ENCODE measurements at places on chromosomes 3 and 15.

- no peak for DNase-seq
These were observed 721.0 kb downstream of the OTOL1 start for GRCh38 chr3:162217647-162218046.

GRCh38 chr15:50702762-50703334, 16.3 kb upstream of the TRPM7 start:
- DNase-seq, result no peak

DNA sequence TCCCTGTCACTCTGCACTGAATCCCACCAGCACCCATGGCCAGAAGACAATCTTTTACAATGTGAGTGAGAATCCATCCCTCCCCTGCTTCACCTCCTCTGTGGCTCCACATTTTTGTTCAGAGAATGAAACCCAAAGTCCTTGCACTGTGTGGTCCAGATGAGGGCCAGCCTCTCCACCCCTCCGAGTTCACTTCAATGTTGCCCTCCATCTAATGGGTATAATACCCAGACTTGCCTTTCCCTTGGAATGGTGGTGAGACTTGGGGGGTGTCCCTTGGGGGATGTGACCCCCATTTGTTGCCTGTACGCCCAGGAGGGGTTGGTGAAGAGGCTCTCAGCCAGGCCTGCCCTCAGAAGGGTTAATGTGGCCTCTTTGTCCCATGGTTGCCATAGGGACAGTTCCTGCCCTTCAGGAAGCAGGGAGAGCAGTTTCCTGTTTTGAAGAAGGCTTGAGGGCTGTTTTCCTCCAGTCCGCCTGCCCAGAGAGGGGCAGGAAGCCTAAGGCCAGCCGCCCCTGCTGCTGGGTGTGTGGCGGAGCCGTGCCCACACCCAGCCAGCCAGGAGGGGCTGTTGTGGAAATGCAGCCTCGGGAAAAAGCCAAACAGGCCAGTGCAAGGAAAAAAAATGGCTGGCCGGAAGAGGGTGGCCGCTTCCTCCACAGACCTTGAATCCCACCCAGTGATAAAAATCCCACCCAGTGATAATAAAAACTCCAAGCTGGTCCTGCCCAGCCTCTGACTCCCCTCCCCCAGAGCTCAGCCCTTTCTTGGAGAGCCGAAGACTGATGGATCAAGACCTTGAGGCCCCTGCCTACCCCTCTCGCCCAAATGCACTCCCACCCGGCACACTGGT, 14.6 kb upstream of the FGD5 start:
- no peak for DNase-seq

DNA sequence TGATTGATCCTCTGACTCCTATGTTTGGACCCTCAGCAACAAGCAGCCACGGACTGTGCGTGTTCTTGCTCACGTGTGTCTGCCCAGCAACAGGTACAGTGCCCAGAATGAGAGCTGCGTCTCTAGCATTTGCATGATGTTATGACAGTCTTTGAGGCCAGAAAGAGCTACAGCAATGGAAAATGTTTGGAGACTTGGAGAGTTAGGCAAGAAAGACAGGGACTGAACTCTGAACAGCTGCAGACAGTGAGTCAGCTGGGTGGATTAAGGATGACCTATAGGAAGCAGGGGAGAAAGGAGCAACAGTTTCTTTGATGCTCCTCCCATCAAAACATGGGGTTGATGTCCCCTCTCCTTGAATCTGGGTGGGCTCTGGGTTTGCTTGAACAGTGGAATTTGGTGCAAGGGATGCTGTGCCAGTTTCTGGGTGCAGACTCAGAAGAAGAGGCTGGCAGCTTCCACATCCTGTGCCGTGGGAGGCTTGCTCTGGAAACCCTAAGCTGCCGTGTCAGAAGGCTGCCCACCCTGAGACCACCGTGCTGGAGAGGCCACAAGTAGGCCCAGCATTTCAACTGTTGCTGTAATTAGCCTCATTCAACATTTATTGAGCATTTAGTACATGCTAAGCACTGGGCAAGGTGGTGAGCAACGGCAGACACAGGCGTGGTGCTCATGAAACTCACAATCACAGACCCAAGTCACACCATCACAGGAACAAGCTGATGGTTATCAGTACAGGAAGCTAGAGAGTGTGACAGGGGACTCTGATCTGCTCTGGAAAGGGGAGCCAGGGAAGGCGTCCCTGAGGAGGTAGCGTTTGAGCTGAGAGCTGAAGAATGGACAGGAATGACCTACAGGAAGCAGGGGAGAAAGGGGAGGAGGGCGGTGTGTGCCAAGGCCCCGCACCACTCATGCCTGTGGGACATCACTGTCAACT, 21.7 kb downstream of the CCR9 start:
- DNase-seq, result no peak

DNA sequence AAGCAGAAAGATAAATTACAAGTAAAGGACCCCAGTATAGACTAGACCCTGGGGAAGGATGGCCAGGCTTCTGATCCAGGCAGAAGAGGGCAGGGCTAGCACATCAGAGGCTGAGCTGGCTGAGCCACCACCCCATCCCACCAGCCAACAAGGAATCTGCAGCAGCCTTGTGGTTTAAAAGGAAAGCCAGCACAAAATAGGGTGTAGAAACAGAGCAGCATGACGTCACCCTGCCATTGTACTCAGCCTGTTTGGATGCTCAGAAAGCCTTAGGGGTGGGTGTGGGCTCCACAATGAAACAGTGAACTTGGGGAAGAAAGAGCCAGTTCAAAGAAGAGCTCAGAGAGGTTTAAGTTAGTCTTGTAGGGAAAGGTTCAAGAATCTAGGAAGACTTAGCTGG, 28.2 kb downstream of the DUOX1 start:
- DNase-seq, result peak; percentile 88

DNA sequence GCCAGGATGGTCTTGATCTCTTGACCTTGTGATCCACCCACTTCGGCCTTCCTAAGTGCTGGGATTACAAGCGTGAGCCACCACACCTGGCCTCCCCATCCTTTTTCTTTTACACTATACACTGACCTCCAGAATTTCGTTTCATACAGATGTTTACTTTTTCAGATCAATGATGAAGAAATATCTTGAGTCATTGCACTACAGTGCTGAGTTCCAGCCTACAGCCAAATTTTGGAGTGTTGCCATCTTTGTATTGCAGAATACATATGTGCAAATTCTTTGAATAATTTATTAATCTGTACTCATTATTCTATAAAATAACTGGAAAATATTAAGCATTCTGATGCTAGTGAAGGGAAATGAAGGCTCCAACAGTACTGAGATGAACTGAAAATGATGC, 12.5 kb downstream of the ZPLD1 start:
- no peak for DNase-seq

DNA sequence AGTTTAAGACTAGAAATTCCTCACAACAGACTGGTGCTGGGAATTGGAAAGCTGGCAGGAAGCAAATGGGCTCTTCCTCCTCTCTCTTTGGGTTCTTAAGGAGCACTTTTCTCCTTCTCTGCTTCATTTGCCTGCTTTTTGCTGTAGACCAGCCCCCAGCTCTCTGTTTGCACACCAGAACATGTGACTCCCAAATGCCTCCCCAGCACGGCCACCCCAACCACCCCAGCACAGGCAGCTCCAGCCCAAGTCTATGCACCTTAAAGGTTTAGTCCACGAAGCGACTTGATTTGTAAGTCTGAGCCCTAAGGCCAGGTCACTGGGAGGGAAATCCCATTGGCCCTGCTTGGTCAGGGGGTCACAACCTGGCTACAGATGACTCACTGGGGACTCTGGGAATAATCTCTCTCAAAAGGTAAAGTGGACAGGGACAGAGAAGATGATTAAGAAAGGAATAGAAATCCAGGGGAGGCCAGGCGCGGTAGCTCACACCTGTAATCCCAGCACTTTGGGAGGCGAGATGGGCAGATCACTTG, 377.8 kb upstream of the PROK2 start:
- DNase-seq, result no peak

- no peak for DNase-seq
These were observed 76.1 kb downstream of the CLDN11 start for GRCh38 chr3:170494766-170495165.

GRCh38 chr3:177904621-177905020, 631.6 kb upstream of the KCNMB2 start:
- no peak for DNase-seq

DNA sequence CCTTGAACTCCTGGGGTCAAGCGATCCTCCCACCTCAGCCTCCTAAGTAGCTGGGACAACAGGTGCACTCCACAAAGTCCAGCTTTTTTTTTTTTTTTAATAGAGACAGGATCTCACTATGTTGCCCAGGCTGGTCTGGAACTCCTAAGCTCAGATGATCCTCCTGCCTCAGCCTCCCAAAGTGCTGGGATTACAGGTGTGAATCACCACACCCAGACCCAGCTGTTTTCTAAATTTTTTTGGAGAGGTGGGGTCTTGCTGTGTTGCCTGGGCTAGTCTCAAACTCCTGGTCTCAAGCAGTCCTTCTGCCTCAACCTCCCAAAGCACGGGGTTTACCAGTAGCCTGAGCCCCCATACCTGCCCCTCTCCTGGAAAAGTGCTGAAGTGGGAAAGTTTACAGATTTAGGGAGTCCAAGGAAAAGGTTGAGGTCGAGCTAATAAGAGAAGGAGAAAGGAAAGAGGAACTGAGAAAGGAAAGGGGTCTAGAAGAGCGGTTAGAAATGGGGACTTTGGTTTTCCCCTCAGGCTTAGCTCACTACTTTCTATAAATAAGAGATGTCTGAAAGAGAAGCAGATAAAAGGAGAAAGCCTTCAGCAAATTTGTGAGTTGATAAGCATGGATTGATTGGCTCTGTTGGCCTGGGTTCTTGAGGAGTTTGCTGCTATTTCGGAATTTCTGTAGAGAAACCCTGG, 23.6 kb downstream of the UBE2E1 start:
- no peak for DNase-seq

GRCh38 chr3:71389911-71390573, 193.5 kb downstream of the FOXP1 start:
- peak; percentile 29 for DNase-seq

DNA sequence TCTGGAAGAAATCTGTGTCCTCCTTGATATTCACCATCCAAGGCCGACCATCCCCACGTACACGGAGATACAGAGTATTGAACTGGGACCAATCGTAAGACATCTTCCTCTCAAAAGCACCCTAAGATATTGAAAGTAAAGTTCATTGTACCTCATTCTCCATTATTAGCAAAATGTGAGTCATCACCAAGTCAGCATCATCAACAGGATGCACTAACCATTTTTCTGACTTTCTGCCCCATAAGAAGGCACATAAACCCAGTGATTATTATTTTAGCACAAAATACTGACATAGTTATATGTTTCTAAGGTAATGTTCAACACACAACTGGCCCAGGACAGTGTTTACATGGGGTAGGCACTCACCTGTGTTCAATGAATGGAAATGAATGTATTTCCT, 7.4 kb downstream of the NDUFAF1 start:
- no peak for DNase-seq

All from globus pallidus (tissue), 1 donor.